ENCODE measurements at places on chromosomes 6 and 20.

- DNase-seq, result no peak
Measured at GRCh38 chr6:116265041-116265829, 11.4 kb upstream of the TSPYL4 start.

- DNase-seq, result no peak
Measured at GRCh38 chr20:944774-945410, 28.8 kb upstream of the ANGPT4 start.

DNA sequence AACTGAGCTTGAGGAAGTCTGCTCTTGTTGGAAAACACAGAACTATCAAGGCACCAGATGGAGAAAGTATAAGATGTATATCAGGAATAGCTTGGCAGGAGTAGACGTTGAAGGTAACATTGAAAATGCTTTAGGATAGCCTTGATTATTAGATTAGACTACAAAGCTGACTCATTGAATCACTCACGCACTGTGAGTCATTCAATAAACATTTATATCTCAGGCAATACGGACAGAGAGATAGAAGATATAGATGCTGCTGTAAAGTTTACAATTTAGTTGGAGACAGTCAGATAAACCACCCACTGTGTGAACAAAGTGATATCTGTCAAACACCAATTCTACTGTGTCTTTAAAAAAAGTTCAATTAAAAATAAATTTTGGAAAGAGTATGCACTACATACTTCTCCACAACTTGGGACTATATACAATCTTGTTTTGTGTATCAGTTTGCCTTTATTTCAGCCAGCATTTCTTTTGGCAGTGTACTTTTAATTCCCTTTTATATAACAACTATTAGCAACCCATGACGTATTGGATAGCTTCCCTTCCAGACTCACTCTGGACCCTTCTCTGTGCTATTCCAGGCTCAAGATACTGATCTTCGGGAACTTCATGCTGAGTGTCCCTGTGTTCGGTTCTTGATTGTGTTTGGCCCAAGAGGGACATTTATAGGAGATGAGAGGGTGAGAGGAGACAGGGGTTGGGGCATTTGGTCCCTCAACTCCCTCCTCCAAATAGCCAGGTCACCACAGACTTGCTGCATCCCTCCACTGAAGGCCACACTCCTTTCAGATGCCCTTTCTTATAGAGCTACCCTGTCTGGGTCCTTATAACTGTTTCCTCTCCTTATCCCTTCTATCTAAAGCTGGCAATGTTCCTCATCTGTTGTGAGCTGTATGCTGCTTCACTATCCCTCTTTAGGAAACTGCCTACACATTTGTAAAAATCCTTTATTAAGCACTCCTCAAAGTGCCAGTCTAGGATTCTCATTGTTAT is 176.6 kb upstream of the PTPRK start:
- DNase-seq, result no peak

DNA sequence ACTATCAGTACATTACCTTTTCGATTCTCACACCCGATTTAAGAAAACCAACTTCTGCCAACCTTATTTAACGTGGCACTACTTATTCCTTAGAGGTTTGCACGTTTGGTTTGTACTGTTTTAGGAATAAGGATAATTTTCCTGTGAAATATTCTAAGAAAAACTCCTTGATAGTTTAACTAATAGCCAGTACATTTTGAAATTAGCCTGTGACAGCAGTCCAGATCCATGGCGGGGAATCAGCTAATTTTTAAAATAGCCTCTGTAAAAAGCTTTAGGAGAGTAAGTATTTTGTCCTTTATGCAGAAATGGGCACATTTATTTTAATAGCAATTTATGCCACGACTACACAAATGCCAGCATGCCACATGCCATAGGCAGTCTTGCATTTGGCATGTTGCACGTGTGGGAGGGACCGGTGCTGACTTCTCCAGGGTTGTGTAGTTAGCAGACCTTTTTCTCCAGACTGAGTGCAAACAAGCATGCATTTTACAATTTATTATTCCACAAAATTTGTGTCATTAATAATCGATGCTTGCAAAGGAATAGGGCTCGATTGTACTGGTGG is 6.2 kb downstream of the FOXC1 start:
- no peak for DNase-seq

DNA sequence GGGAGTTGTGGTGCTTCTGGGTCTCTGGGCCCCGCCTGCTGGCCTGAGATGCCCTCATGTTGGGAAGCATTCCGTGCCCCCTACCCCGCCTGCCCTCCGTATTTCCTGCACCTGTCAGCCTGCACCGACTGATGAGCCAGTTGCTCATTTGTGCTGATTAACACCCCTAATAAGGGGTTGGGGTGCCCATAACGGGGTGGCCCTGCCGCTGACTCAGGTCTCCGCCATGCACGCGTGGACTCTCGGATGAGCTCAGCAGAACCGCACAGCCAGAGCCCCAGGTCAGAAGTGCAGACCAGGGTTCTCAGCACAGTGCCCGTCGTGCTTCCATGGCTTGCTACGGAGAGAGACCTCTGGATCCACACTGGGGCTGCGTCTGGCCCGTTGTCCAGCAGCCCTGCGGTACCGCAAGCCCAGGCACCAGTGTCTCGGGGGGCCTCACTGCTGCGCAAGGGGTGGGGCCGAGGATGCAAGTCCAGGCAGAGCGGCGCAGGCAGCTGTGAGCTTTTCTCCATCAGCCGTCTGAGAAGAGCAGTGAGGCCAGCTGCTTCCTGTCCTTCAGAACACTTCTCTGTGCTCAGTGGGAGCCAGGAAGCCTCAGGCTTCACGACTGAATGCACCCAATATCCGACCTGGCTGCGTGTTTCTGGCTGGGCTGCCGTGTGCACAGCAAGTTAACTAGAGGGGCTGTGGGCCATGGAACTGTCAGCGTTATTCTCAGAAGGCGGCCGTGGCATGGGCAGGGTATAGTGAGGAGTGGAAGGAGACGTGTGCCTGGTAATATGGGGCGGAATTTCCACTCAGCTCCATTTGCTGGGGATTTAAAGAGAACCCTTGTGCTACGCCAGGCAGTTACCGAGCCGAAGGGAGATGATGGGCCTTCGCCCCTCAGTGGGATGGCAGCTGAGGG is 18.6 kb downstream of the MTG2 start:
- no peak for DNase-seq

DNA sequence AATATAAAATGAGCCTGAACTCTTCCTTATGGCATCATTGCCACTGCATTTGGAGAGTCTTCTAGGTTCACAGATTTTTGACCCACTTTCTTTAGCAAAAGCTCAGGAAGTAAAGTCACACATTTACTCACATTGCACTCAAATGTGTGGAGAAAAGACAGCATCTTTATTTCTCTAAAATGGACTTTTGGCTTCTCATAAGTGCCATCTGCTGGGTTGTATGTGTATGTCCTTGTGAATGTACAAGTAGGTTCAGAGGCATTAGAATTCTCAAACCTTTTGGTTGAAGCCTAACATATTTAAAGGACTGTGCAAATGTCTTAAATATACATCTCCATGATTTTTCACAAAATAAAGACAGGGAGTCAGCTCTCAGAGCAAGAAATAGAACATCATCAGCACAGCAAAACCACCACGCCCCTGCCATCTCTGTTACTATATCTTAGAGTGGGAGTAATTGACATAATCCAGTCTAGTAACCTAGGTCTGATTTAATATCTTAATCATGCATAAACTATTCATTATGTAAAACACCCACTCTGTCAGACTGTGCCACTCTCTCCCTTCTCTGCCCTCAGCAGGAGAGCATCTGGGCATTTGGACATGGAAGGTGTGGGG is 42.2 kb upstream of the SPTLC3 start:
- DNase-seq, result no peak

GRCh38 chr20:62479656-62480055 is 3.9 kb upstream of the GATA5 start:
- DNase-seq, result no peak

DNA sequence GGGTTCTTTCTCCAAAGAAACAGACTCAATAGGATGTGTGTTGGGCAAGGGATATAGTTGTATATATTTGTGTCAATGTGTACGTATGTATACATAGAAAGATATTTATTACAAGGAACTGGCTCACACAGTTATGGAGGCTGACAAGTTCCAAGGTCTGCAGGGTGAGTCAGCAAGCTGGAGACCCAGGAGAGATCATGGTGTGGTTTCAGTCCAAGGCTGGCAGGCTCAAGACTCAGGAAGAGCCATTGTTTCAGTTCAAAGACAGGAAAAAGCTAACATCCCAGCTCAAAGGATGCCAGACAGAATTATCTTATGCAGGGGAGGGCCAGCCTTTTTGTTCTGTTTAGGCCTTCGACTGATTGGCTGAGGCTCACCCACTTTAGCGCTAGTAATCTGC is 89.9 kb upstream of the RALGAPA2 start:
- DNase-seq, result no peak
